ENCODE measurements at places on chromosomes 4 and X.

DNA sequence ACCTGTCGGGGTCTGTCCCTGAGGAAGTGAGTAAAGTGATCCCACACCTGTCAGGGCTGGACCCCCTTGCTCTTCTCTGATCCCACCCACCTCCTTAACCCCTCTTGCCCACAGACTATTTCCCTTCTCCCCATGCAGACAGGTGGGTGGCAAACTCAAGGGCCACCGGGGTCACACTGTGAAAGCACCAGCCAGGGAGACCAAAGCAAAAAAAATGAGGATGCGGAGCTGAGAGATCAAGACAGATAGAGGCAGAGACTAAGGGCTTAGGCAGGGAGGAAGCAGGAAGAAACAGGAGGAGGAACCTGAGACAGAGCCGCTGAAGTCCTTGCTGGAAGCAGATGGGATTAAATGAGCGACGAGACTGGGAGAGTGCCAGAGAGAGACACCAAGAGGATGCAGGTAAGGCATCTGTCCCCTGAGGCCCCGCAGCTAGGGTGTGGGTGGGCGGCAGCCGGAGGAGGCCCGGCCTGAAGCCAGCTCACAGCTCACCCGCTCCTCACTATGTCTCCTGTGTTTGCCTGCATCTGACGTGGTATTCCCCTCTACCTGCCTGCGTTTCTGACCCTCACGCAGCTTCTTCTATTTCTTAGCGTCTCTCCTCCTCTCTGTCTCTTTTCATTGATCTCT is 7.2 kb downstream of the TIMM17B start:
- DNase-seq = no peak

DNA sequence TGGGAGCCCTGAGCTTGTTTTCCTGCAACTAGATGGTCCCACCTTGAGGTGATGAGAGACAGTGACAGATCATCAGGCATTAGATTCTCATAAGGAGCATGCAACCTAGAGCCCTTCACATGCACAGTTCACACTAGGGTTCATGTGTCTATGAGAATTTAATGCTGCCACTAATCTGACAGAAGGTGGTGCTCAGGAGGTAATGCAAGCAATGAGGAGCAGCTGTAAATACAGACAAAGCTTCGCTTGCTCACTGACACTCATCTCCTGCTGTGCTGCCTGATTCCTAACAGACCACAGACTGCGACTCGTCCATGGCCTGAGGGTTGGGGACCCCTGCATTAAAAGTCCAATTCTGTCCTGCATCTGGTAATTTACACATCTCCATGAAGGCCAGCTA is 141.6 kb downstream of the KCNIP4 start:
- no peak for DNase-seq

GRCh38 chrX:23559975-23560374 is 107.3 kb upstream of the PRDX4 start:
- no peak for DNase-seq

DNA sequence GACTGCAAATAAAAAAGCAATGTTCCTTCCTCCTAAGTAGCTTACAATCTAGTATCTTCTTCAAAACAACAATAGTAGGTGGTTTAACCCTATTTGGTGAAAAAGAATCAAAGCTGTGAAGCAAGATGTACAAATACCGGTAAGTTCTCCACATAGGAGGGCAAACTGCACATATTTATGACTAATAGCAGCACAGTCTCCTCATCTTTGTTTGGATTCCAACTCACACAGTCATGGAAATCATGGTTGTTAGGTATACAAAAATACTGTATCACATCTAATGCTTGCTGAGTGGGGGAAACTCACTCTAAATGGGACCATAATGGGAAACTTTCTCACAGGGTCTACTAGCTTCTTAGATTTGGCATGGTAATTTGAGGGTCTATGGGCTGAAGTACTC is 597.2 kb downstream of the INPP4B start:
- no peak for DNase-seq

GRCh38 chr4:117783716-117784115 is 250.6 kb upstream of the NDST3 start:
- DNase-seq = no peak

Measured in stimulated activated CD4-positive, alpha-beta T cell treated with anti-CD3 and anti-CD28 coated beads, Interleukin-2, amount 100 ng/mL, for 24 hours (primary cell).